Right hindlimb (tissue), 1 donor: ENCODE measurements at places on chromosomes 6 and 20.

DNA sequence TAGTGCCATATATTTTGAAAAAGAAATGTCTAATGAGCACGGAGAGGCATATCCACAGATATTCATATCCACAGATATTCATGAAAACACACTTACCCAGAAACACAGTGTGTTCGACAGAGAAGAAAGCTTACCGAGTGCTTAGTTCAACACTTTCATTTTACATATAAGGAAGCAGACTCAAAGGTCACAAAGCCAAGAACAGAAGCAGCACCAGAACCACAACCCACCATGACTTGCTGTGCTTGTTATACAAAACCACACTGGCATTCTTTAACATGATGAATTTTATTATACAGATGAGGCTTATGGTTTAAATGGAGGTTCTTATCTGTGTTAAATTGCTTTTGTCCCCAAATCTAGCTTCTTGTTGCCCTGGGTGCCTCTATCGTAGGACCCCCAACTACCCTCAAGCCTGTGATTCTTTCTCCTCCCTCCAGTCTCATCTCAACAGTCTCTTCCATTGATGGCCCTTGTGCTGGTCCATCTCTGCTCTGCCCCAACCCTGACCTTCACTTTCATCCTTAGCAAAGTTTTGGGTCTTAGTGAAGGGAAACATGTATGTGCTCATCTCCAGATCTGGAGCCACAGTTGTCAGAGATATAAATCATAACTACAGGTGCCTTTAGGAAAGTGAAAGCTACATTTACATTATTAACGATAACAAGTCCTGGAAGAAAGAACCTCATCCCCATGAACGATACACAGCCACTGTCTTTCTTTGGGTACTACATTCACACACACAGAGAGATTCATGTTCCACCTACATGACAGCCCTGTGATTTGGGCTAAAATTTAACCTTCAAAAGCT is 40.0 kb downstream of the SF3B5 start:
- DNase-seq, result no peak

GRCh38 chr6:161218222-161218621 is 55.6 kb downstream of the AGPAT4 start:
- DNase-seq, result no peak

GRCh38 chr6:38153076-38153797 is 333.7 kb downstream of the ZFAND3 start:
- no peak for DNase-seq

DNA sequence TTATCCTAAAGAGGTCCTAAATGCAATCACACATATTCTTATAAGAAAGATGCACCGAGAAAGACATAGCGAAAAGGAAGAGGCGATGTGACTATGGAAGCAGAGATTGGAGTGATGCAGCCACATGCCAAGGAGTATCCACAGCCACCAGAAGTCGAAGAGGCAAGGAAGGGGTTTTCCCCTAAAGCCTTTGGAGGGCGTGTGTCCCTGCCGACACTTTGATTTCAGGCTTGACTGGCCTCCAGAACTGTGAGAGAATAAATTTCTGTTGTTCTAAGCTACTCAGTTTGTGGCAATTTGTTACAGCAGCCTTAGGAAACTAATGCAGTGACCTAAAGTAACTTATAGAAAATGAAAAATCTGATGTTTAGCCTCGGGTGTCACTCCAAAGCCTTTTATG is 179.5 kb upstream of the CITED2 start:
- DNase-seq, result no peak

- DNase-seq, result no peak
Observed at GRCh38 chr20:44772636-44773035, 27.0 kb downstream of the KCNK15 start.

DNA sequence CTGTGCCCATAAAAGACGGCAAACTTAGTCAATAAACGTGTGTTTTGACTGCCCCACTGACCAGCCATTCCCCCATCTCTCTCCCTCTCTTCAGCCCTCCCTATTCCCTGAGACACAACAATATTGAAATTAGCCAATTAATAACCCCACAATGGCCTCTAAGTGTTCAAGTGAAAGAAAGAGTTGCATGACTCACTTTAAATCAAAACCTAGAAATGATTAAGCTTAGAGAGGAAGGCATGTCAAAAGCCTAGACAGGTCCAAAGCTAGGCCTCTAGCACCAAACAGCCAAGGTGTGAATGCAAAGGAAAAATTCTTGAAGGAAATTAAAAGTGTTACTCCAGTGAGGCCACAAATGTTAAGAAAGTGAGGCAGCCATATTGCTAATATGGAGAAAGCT is 261.6 kb upstream of the TBX18 start:
- no peak for DNase-seq

GRCh38 chr6:149729824-149730223 is 11.9 kb upstream of the LATS1 start:
- DNase-seq, result no peak

DNA sequence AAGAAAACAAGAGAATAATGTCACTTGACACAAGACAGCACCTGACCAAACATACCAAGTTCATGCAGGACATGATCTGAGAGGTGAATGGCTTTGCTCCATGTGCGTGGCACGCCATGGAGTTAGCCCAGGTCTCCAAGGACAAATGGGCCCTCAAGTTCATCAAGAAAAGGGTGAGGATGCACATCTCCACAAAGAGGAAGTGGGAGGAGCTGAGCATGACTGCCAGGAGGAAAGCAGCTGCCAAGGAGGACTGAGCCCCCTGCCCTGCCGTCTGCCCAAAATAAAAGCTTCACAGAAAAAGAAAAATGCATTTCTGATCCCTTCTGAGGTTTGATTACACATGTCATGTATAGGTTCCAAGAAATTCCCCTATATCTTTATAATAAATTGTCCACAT is 82.0 kb upstream of the TSHZ2 start:
- no peak for DNase-seq

DNA sequence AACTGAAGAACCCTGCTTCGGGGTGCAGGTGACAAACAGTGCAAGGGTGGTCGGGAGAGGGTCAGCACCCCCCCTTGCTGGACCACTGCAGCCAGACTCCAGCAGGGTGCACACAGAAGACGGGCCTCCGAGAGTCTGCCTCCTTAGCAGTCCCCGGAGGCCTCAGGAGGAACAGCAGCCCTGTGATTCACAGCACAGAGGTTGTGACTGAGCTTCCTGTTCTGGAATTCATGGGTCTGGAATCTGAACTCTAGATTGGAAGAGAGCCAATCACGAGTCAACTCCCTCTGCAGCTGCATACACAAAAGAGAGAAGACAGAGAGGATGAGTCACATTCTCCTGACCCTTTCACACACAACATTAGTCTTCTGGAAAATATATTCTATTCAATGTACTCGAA is 249.0 kb upstream of the OPRM1 start:
- DNase-seq, result no peak

DNA sequence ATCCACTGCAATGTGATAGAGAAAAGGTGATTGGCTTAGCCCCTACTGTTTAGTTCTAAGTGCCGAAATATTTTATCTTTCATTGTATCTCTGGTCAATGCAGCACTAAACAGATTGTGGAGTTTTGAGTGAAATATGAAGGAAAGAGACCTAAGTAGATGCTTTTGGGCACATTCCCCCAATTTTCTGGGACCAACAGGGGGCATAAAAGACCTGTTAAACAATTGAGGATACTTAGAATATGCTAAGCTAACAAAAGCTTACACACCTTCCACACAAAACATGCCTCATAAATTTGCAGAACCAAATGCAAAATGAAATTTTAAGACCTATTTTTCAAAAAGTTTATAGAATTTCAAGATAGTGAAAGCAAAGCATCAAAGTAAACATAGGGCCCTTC is 746.9 kb downstream of the TBC1D32 start:
- no peak for DNase-seq

DNA sequence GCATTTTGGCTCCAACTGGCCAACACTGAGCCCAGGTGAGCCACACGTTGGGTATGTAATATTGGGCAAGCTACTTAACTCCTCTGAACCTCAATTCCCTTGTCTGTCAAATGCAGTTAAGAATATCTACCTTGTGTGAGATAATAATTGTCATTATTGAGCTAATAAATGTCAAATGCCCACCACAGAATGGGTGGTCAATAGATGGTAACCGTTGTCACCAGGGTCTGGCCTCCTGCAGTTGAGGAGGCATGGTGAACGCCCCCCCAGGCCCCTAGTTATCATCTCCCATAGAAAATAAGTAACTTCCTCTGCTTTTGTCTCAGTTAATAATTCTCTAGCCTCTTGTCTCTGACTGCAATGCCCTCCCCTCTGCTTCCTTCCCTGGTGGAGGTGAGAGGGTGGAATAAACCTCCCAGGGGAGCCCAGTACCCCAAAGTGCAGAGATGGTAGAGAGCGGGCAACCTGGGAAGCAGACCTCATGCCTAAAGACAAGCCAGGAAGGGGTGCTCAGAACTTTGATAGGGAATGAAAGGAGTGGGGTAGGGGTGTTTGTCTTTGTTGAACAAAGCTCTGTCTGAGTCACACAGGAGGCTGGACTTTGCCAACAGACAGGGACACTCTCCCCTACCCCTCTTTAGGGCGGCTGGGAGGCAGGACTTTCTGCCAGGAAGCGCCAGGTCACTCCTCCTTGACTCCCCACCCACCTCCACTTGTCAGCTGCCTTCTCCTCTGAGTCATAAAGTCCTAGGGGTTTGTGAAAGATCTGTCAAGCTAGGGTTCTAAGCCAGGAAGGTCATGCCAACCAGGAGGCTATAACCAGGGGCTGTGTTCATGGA is 1.3 kb upstream of the UNC5CL start:
- DNase-seq, result no peak

DNA sequence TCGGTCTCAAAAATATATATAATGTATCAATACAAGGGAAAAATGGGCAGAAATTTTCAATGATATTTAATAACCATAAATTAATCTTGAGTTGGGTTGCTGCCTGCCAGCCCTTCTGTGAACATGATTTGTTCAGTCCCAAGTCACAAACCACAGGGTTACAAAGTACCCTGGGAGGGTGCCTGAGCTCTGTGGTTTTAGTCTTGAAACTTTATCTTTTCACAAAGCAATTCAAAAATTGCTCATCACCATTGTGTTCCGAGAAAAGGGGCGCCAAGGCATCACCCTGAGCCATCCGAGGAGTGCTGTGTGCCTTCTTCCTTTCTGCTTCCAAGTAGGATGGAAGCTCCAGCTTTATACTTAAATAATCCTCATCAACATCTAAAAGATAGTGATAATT is 141.6 kb upstream of the AKAP12 start:
- DNase-seq, result no peak
